ENCODE measurements at places on chromosomes 4 and X.

- DNase-seq, result no peak
These were observed 75.6 kb downstream of the SYTL5 start for GRCh38 chrX:38081909-38082308.

DNA sequence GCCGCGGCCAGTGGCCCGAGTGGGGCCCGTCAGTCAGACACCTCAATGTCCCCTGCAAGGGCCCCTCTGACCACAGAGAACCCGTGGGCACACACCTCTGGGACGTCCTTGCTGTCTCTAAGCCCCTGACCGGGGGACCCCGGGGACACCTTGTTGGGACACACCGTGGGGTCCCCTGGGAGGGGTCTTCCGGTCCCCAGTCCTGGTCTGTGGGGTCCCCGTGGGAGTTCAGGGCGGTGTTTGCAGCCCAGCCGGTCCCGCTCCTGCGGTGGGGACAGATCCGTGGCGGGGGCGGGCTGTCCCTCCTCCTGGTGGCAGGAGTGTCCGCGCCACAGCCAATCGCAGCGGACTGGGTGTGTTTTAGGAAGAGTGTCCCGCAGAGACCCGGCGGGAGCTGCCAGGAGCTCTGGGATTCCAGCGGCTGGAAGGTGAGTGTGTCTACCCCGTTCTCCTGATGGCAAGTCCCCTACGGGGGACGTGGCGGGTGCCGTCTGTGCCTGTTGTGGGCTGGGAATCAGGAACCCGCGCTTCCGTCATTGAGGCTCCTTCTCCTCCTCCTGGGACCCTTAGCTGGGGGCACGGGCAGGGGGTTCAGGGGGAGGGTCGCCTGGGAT, 5.1 kb upstream of the PLCXD1 start:
- no peak for DNase-seq

DNA sequence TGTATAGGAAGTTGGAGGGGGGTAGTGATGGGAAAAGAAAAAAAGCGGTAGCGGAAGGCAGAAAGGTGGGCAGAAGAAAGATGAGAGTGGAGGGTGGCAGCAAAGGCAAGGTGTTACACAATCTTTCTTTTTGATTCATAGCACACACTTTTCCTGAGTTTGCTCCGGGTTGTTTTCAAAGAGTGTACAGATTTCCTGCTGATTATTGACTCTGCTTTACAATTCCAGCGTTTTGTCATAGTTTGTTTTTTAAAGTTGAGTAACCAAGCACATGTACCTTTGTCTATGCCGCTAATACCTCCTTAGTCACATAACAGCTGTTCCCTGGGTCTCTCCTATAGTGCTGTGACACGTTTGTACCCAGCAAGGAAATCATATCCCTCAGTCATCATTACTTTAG, 50.3 kb downstream of the AGA start:
- DNase-seq, result no peak

- DNase-seq, result no peak
These were observed 40.0 kb upstream of the ARSJ start for GRCh38 chr4:114019276-114019968.

GRCh38 chr4:93897559-93897958, 69.0 kb downstream of the ATOH1 start:
- peak; percentile 8 for DNase-seq

DNA sequence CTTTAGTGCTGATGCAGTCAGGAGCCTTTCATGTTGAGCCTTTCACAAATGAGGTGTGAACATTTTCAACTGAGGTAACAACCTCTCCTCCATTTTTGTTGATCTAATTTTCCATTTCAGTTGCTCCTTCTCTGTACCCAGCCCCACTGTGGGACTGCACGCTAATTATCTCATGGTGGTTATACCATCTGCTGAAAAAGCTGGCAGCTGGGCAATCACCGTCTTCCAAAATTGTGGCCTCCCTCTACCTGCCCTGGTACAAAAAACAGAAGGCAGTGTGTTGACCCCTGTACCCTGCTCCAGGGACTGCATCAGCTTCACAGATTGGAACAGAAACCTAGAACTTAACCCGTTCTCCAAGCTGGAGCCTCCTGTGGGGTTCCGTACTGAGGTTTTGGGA, 72.4 kb upstream of the LONRF3 start:
- DNase-seq, result no peak

DNA sequence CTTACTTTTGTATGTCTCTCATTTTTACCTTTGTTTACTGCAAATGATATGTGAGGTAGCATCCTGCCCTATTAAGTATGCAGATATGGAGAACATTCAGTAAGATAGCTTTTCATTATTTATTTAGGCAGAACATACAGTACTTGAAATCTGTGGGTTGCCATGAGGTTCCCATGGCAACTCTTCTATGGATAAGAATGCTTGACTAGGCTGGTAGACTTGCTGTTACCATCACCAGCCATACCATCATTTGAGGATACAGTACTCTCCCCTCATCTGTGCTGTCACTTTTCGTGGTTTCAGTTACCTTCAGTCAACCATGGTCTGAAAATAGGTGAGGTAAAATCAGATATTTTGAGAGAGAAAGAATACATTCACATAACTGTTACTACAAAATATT, 56.7 kb downstream of the NAF1 start:
- no peak for DNase-seq

DNA sequence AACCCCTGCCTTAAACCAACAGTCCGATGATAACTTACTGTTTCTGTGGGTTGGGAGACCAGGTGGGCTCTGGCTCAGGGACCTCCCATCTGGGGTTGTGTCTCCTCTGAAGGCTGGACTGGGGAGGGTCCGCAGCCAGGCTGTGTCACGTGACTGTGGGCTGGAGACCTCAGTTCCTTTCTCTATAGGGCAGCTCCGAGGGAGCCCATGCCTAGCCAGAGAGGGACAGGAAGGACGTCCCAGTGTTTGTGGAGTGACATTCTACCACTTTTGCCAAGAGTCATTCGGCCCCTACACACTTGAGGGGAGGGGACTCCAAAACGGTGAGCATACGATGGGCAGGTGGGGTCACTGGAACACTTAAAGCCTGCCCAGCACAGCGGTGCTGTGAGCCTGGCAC, 4.5 kb downstream of the PCGF3 start:
- DNase-seq, result no peak

DNA sequence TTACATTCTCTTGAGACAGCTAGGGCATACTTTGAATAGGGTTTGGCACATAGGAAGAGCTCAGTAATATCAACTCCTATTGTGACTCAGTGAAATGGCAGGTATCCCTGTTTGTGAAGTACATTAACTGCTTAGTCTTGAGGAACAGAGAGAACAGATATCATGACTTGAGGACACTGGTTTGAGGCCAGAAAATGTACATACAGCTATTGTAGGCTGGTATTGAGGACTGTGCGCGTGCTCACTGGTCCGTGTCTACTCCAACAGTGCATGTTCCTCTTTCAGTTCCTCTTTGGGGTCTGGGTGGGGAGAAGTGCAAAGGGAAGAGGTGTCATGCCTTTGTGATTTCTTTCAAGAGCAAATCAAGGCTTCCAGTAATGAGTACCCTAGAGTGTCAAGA, 34.6 kb upstream of the TBC1D9 start:
- DNase-seq, result no peak

DNA sequence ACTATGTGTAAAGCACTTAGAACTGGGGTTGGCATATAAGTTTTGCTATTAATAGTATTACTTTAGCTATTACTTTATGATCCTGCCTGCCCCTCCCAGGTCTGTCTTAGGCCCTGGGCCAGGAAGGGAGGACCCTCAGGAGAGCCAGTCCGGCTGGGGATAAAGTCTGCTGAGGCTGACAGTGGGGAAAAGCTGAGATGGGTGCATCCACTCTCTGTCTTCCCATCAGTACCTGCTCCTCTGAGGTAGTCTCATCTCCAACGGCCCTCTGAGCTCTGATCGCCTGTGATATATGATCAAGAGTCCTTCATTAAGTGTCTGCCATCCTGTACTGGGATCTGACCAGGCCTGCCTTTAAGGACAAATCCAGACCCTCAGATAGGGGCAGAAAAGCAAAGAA, 156.5 kb upstream of the PJA1 start:
- no peak for DNase-seq

GRCh38 chr4:138677212-138677611, 338.4 kb upstream of the NOCT start:
- DNase-seq, result no peak

DNA sequence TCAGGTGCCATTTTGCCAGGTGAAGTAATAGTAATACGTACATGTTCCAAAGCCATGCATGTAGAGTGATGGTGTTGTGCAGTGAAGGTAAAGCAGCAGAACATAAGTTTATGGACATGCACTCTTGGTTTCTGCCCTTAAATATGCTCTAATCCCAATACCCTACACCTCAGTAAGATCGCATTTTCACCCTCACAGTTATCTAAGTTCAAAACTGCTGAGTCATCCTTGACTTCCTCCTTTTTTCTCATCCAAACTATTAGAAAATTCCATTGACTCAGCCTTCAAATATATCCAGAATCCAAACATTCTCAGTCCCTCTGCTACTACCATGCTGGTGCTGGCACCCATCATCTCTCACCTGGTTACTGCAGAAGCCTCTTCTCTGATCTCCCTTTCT, 652.9 kb upstream of the IGFBP7 start:
- DNase-seq, result no peak

DNA sequence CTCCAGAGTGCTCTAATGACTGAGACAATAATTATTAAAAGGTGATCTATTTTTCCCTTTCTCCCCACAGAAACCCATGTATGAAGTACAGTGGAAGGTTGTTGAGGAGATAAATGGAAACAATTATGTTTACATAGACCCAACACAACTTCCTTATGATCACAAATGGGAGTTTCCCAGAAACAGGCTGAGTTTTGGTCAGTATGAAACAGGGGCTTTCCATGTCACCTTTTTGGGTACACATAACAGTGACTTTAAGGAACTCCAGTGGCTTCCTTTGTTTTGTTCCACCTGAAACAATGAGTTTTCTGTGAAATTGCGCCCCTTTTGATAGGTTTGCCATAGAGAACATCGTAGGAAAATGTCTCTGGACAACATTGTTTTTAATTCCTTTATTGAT, 69.6 kb downstream of the KIT start:
- DNase-seq, result no peak

- no peak for DNase-seq
These were observed 7.8 kb downstream of the GATB start for GRCh38 chr4:151753056-151753455.

DNA sequence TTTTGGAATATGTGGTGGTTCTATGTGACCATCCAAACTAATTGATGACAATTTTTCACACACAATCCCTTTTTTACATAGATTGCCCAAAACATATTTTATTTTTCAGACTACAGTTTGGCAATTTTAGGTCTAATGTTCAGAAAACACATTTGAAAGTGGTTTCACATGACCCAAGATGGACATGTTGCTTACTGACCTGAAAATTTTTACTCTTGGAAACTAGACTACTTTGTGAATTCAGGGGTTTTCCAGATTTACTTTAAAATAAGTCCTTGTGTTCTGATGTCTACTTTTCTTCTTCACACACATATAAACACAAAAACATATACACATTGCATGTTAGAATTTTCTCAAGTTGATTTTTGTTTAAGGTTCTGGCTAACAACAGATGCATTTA, 79.5 kb downstream of the HMGB2 start:
- no peak for DNase-seq

- DNase-seq, result no peak
These were observed 1.9 kb downstream of the GASK1B start for GRCh38 chr4:158170691-158171561.

GRCh38 chr4:141884070-141884469, 247.7 kb downstream of the IL15 start:
- DNase-seq, result no peak

- no peak for DNase-seq
These were observed 17.6 kb upstream of the DMP1 start for GRCh38 chr4:87632469-87632868.

DNA sequence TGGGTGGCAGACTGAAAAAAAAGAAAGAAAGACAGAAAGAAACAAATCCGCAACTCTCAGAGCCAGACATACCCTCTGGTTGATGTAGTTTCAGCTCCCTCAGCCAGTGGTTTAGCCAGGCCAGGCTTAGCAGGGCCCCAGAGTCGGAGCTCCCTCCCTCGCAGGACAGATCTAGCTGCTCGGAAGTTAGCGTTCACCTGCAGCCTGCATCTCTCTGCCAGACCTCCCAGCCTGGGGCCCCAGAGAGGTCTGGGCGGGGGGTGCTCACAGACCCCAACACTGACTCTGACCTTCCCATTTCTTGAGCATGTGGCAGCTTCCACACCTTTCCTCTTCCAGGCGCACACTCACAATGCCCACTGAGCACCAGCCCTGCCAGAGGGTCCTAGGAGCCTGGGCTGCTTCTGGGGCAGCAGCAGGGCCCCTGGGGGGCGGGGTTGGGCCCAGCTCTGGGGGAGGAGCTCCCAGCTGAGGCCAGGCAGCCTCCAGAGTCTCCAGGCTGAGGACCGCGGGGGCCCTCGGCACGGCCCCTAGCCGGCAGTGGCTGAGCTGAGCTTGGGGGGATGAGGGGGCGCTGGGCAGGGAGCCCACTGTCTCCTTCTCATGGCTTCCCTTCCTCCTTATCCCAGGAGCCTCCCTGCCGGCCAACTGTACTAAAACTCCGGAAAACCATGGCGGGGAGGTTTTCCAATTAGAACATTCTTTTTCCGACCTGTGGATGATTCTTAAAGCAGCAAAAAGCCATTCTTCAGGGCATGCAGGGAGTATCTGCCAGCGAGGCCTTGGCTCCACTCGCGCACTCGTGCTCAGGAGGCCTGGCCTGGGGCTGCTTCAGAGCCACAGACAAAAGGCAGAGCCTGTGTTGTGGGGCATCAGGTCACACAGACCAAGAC, 4.6 kb upstream of the ZNF185 start:
- no peak for DNase-seq

- no peak for DNase-seq
These were observed 2700.3 kb downstream of the ARAP2 start for GRCh38 chr4:33543941-33544450.

- no peak for DNase-seq
These were observed 208.8 kb downstream of the OR13H1 start for GRCh38 chrX:131752493-131753198.

GRCh38 chrX:25156323-25156722, 140.6 kb upstream of the ARX start:
- DNase-seq, result no peak

DNA sequence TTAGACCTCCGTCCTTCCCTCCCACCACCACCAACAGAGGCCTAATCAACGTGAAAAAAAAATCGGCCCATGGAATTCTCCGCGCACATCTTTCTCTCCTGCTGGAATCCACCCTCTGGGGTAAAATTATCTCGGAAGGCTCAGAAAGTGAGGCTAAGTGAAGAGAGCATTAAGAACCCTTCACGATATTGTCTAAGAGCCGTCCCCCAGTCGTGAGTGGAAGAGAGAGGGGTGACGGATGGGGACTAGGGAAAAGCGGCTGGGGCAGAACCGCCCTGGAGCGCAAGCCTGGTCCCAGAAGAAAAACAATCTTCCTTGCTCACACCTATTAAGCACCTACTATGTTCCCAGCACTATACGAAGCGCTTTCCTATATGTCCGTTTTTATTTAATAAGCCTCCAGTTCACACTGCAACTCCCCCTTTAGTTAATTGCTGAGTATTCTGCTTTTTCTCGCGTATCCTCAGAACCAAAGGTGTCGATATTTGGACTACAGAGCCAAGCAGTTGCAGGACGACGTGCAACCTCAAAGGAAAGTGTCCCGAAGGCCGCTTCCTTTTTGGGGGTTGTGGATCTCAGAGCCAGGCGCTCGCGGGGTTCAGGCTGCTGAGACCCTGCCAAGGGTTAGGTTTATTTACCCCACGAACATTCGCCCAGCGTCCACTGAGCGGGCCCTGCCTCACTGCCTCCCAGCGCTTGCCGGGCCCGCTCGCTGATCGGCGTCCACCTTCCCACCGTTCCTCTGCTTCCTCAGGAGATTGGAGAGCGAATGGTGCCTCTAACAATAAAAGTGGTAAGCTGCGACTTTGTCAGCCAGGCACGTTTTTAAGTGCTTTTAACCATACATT, 889 bp downstream of the MGARP start:
- DNase-seq, result no peak

GRCh38 chr4:90127223-90127705, at the start of gene CCSER1:
CCSER1 (plus strand) TSS chr4:90127394.
- no peak for DNase-seq
